Mesothelial cell of epicardium (in vitro differentiated cells): ENCODE measurements at places on chromosomes 1 and 21. TPM values are rescaled to one million over a fixed set of nuclear protein-coding genes. Genes with fewer than 3 reads are reported as not detected.

GRCh38 chr1:161266836-161267235 is 8.3 kb downstream of the PCP4L1 start:
- no peak for DNase-seq
- no peaks in the 10 kb centered on the region for H3K36me3 ChIP-seq
- H3K4me3 ChIP-seq: no peak overlapping the region
- H3K4me1 ChIP-seq: peaks cover 7% of the 10 kb centered on the region
- no peak overlapping the region for H3K27ac ChIP-seq
- peaks cover 8% of the 10 kb centered on the region for H3K27me3 ChIP-seq

- H3K4me3 ChIP-seq: peak overlapping the region; percentile 84
- peak overlapping the region; percentile 77 for H3K27ac ChIP-seq
- peaks cover 76% of the 10 kb centered on the region for H3K27me3 ChIP-seq
- DNase-seq: no peak
- no peaks in the 10 kb centered on the region for H3K36me3 ChIP-seq
Measured at GRCh38 chr1:117606649-117607430, 992 bp downstream of the TENT5C start.

GRCh38 chr21:42195378-42196031 is 23.4 kb upstream of the ABCG1 start:
- H3K4me3 ChIP-seq: no peak overlapping the region
- peaks cover 21% of the 10 kb centered on the region for H3K4me1 ChIP-seq
- DNase-seq: no peak

Gene PADI4
- total RNA-seq: not detected in 3 replicates

- peaks cover 8% of the 10 kb centered on the region for H3K36me3 ChIP-seq
- H3K4me1 ChIP-seq: peaks cover 25% of the 10 kb centered on the region
- H3K27ac ChIP-seq: peak overlapping the region; percentile 33
- DNase-seq: no peak
- H3K4me3 ChIP-seq: no peak overlapping the region
Measured at GRCh38 chr1:187157115-187157514, 328.4 kb downstream of the PLA2G4A start.

Gene BEND5
- 11.3 to 14.8 TPM (median 13.7 TPM) in 3 replicates for total RNA-seq

DNA sequence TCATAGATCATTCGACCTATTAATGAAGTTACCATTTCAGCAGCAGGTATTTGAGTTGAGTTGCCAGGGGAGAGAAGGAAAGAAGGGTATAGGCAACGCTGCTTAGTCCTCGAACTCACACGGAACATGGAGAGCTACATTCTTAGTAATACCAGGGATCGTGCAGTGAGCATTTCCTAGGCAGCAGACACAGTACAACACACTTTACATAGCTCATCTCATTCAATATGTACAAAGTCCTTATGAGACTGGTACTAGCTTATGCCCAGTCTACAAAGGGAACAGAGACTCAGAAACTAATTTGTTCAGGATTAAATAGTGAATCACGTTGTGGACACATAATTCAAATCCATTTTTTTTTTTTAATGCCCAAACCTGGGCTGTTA is 25.6 kb downstream of the IRF2BP2 start:
- H3K4me3 ChIP-seq: no peak overlapping the region
- H3K4me1 ChIP-seq: peaks cover 40% of the 10 kb centered on the region
- no peak overlapping the region for H3K27ac ChIP-seq
- H3K36me3 ChIP-seq: no peaks in the 10 kb centered on the region

DNA sequence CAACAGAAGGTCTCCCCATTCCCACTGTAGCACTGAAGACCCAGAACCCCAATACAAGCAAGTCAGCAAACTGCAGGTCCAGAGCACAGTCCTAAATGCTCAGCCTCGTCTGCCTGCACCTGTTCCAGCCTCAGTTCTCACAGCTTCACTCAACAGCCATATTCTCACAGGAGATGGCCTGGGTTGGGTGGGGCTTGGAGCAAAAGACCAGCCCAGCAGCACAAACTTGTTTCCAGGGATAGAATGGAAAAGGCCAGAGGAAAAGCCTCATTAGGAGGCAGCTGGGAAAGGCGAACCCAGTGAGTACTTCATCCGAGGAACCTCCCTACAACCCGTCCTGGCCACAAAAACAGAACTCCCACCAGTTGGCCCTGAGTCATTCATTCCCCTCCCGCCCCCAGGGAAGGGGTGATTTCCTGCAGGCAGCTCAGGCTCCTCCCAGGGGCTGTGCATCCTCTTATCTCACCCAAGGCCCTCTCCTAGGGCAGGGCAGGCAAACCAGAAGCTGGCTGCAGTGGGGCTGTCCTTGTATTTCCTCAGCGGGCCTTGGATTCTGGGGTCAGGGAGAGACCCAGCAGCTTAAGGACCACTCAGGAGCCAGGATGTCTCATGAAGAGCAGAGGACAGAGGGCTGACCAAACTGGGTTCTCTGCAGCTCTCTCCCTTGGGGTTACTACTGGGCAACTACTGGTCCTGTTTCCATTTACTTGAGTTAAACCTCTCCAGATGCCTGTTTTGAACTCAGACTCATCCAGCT is 7.4 kb upstream of the MPL start:
- no peak for DNase-seq
- no peak overlapping the region for H3K4me3 ChIP-seq
- no peaks in the 10 kb centered on the region for H3K27me3 ChIP-seq
- peaks cover 2% of the 10 kb centered on the region for H3K36me3 ChIP-seq
